Suppressor macrophage treated with lipopolysaccharide for 1 hour (primary cell): ENCODE measurements at places on chromosomes 7 and 10.

GRCh38 chr10:49601857-49602256, 8.3 kb upstream of the SLC18A3 start:
- no peak for DNase-seq

DNA sequence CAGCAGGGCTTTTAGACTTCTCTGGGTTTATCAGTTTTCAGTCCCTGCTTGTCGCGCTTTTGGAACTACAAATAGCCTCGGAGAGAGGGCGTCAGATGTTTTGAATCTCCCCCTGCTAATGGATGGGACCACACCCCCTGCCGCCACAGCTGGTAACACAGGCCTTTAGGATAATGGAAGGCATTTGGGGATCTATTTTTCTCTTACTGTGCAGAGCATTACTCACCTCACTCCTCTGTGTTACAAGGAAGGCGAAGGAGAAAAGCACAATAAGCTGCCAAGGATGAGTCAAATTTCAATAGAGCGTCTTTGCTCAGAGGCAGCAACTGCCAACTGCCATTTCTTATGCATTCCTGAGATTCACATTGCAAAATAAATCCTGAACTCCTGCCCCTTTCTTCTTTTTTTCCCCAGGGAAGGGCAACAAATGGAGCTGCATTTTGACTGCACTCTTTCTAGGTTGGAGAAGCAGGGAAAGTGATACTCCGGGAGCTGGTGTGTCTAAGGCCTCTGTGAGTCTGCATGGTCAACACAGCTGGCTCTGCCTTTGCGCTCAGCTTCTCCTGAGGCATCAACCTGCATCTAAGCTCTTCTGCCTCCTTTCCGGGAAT, 31.5 kb upstream of the SMNDC1 start:
- DNase-seq, result no peak

DNA sequence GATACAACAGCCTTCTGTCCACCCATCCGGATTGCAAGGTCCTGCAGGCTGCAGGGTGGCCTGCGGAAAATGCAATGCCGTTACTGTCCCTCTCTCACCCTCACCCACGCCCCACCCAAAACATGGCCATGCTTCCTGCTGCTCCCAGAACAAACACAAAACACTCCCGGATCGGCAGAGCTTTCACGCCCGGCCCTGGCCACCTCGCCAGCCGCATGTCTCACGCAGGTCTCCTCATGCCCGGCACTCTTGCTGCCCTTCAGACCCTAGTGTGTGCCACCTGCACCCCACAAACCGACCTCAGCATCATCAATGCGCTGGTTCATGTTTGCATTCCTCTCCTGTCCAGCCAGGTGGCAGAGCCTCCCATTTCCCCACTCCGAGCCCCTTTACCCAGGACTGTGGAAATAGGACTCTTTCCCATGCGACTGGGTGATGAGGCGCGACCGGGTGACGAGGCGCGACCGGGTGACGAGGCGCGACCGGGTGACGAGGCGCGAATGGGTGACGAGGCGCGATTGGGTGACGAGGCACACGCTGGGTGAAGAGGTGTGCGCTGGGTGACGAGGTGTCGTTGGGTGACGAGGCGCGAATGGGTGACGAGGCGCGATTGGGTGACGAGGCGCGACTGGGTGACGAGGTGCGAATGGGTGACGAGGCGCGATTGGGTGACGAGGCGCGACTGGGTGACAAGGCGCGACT, 8.9 kb upstream of the NOM1 start:
- DNase-seq, result no peak

GRCh38 chr7:70634610-70635068, 497.3 kb upstream of the GALNT17 start:
- DNase-seq, result no peak

DNA sequence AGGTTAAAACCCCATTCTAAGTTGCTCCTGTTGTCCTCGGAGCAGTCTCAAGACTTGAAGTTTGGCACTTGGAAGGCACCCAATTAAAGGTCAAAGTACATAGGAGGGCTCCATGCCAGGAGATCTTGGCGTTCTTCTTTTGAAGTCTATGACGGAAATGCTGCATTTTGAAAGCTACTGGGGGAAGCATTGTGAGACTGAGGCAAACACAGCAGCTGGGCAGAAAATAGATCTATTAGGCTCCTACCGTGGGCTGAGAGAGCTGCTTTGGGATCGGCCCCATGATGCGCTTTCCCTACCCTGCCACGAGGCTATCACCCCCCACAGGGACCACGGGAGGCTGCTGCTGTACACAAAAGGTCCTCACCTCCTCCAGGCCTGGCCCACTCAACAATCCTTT, 20.0 kb downstream of the KIAA1549 start:
- no peak for DNase-seq

- no peak for DNase-seq
Observed at GRCh38 chr10:109906316-109906715, 17.0 kb downstream of the XPNPEP1 start.

DNA sequence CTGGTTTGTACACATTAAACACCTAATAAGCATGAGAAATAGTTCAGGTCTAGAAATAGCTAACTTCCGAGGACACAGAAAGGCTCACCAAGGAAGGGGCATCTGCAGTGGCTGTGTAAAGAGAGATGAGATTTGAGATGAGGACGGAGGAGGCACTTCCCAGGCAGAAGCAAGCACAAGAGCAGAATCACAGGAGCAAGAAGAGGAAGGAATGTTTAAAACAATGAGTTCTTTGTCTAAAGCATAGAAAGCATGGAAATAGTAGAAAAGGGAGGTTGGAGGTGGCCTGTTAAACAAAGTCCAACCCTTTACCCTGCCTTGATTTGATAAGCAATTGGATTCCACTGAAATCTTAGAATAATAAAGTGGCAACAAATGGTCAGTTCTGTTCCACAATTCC, 11.6 kb upstream of the PON3 start:
- DNase-seq, result no peak

- no peak for DNase-seq
Observed at GRCh38 chr7:87036985-87037384, 22.5 kb downstream of the ELAPOR2 start.

DNA sequence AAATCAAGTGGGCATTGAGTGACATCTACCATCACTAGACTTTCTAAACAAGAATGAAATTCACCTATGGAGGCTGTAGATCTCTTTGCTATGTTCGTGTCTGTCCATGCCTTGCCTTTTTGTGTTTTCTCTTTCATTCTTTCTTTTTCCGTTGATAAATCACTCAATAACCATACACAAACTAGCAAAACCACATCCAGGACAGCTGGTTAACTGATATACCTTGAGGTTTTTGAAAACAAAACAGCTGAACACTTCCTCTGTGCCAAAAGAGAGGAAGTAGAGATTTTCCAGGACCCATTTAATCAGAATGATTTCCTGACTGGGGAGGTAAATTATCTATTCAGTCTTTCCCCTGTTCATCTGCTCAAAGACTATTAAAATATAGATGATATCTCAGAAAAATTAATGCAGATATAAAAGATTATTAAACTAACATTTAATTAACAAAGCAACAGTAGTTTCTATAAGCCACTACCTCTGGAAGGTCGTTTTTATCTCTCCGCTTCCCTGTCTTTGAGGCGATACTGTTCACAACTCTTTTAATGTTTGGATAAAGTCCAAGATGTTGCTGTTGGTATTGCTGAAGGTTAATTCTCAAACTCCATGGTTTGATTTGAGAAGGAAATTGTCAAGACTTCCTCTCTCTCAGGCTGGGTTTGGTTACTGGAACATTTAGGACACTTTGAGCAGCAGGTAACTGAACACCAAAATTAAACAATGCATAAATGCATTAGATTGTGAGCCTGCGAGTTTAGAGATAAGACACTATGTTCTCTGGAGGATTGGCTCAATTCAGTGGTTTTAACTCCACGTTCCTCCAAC, 24.4 kb upstream of the C10orf67 start:
- no peak for DNase-seq

DNA sequence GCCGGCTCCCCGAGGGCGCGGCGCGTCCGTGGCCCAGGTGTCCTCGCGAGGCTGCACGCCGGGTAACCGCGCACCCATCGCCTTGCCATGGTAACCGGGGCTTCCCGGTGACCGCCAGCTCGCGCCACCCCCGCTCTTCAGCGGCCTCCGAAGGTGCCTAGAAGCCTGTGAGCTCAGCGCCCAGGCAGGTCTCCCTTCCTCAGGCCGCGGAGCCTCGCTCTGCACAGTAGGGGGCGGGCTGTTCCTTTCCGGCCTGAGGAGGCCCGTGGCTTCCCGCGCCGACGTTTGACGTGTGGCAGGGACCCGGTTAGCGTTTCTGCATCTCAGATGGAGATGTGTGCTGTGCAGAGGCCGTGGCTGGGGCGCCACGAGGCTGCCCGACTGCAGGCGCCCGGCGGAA, 117.1 kb downstream of the DYNC2I1 start:
- peak; percentile 7 for DNase-seq

GRCh38 chr10:31739711-31740110, 188.9 kb downstream of the ARHGAP12 start:
- DNase-seq, result no peak

GRCh38 chr7:24922099-24922773, 57.7 kb downstream of the OSBPL3 start:
- no peak for DNase-seq

DNA sequence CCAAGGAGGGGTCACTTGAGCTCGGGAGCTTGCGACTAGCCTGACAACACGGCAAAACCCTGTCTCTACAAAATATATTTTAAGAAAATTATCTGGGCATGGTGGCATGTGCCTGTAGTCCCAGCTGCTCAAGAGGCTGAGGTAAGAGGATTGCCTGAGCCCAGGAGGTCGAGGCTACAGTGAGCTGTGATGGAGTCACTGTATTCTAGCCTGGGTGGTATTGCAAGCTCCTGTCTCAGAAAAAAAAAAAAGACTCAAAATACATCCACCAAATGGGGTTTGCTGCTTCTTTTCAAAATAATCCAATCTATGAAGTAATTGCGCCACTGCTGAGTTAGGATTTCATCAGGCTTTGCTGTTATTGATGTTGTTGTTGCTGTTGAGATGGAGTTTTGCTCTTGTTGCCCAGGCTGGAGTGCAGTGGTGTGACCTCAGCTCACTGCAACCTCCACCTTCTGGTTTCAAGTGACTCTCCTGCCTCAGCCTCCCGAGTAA, 11.1 kb upstream of the VIM start:
- DNase-seq, result no peak

DNA sequence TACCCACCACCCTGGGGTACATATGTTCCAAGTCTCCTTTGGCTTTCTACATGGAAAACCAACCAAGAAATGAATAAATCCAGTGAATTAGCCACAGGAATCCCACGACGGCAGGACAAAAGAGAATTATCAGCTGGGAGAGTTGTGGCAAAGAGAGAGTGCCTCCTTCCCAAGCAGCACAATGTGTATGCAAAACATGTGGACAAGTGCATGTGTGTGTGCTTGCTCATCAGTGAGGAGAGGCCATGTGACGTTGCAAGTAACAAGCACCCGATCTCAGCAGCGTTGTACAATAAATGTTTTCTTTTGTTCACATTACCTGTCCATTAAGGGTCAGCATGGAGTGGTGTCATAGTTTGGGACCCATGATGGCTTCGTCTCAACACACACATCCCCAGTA, 50.0 kb upstream of the EMX2 start:
- no peak for DNase-seq

DNA sequence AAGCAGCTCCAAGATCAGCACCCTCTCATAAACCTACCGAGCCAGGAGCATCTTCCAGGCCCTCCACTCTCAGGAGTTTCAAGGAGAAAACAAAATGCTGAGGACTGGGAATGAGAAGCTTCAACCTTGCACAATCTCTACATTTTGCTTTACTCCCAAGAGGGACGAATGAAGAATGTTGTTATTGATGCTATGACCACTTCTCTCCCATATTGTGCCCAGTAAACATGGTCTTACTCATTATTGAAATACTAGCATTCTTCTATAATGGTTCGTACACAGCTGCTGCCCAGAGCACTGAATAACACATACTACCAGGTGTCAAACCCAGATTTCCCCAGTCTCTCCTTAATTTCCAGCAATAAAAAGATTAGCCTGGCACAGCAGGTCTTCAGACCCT, 63.4 kb upstream of the BET1 start:
- no peak for DNase-seq

- DNase-seq, result no peak
Observed at GRCh38 chr10:15627617-15628196, 92.0 kb downstream of the ITGA8 start.

DNA sequence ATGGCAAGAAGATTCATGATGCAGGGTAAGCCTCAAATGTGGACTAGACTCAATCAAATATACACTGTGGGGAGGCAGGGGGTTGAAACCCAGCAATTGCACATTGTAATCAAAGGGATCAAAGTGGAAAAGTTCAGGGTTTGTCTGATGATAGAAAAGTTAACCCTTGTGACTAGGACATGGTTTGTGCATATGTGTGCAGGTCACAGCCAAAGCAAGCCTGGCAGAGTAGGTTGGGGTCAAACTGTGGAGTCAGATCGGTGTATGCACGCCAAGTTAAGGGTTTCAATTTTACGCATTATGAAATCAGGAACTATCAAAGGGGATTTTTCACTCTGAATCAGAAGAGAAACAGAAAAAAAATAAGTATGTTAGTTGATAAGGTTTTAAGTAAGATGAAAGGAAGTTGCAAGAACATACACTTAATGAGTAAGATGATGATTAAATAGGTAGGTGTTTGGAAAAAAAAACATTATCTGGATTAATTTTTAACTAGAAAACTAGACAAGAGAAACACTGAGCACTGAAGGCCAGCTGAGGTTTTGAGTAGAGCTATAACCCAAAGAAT, 188.3 kb downstream of the DGKB start:
- DNase-seq, result no peak

DNA sequence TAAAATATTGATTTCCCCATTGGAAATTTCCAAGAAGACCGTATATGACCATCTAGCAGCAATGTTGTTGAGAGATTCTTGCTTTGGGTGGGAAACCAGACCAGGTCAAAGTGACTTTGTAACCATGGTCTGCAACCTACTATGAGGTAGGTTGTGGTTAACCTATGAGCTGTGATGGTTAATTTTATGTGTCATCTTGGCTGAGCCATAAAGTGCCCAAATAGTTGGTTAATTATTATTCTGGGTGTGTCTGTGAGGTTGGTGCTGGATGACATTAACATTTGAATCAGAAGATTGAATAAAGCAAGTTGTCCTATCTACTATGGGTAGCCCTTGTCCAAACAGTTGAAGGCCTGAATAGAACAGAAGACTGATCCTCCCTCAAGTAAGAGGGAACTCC, 18.3 kb upstream of the RALA start:
- DNase-seq, result no peak

GRCh38 chr10:106992055-106992454, 172.5 kb downstream of the SORCS1 start:
- peak; percentile 75 for DNase-seq

DNA sequence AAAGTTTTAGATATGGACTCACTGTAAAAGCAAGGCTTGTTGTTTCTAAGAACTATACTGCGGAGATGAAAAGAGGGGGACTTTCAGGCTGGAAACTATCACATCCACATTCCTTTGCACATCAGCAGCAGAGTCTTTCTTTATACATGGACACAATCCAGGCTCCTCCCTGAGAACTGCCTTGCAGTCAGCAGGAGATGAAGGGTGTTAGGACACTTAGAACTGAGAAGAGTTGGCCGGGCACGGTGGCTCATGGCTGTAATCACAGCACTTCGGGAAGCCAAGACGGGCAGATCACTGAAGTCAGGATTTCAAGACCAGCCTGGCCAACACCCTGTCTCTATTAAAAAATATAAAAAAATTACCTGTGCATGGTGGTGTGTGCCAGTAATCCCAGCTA, 9.7 kb upstream of the GARS1 start:
- DNase-seq, result no peak
